Activated T-helper 2 cell treated with anti-CD3 and anti-CD28 coated beads, Interferon-gamma antibody, Interleukin-2, Interleukin-4, amounts not matched to agents 10 μg/mL and 5 μg/mL and 100 μg/mL, durations not matched to agents 14 hours and 24 hours and 36 hours (primary cell): ENCODE measurements at places on chromosomes 6 and 20. TPM values are rescaled to one million over a fixed set of nuclear protein-coding genes. Genes with fewer than 3 reads are reported as not detected.
A peak's percentile ranks its signal among the peaks of the same experiment; 100 is the strongest.

DNA sequence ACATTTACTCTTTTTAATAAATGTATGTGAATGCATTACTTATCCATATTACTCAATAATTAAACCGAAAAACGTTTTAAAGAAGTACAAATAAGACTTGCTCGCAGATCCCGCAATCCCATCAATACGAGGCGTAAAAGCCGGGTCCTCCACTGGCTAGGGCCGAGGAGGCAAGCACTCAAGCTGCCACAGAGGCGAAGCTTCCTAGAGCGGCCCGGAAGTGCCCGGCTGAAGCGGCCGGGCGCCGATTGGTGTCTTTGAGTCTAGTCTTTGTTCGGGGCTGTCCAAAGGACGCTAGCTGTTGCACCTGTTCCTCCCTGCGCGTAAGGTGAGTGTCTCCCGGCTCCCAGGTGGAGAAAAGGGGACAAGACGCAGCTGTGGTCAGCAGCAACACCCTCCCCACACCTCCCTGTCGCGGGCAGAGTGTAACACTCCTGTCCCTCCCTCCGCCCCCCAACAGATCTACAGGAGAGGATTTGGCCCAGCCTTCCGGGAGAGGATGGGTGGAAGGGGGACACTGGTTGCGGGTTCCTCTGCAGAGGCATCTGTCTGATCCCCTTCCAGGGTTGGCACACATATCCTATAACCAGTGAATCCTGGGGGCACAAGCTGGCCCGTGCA, at the start of gene ZSCAN16:
Gene ZSCAN16, plus strand, starts transcription at position 260 of the 621 bp plus-strand sequence. CDS start 835 bp downstream, outside the sequence.
- peaks cover 36% of the 10 kb centered on the region for H3K4me1 ChIP-seq
- peak within 1 kb of the TSS; percentile 75 for H3K27ac ChIP-seq
- peak within 1 kb of the TSS; percentile 92 for H3K4me3 ChIP-seq
- H3K27me3 ChIP-seq: no peaks in the 10 kb centered on the region

DNA sequence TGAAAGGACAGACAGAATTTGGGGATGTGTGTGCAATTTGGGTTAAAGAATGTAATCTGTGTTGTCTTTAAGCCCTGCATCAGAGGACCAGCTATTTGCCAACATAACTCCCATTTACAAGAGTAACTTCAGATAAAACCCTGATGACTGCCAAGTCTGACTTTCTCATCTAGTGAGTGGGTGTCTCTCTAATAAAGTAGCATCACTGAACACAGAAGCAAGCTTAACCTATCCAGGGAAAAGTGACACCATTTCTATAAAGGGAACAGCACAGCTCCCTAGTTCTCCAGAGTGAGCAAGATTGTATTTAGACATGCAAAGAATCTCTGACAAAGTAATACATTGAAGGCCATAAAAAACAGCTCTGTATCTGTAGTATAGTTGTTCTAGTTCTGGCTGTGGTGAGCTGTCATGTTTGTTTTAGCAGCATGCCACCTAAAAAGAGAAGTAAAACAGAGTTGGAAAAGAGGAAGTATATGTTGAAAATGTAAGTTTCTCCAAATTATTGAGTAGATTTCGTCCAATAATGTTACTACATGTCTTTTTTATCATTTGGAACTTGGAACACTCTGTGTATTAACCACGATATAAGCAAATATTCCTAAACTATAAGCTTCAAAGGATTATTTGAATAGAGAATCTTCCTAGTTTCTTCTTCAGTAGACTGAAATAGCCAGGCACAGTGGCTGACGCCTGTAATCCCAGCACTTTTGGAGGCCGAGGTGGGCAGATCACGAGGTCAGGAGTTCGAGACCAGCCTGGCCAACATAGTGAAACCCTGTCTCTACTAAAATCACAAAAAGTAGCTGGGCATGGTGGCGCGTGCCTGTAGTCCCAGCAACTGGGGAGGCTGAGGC, 8.8 kb upstream of the PIM1 start:
- H3K4me3 ChIP-seq: no peak overlapping the region
- peaks cover 19% of the 10 kb centered on the region for H3K4me1 ChIP-seq
- DNase-seq: no peak

DNA sequence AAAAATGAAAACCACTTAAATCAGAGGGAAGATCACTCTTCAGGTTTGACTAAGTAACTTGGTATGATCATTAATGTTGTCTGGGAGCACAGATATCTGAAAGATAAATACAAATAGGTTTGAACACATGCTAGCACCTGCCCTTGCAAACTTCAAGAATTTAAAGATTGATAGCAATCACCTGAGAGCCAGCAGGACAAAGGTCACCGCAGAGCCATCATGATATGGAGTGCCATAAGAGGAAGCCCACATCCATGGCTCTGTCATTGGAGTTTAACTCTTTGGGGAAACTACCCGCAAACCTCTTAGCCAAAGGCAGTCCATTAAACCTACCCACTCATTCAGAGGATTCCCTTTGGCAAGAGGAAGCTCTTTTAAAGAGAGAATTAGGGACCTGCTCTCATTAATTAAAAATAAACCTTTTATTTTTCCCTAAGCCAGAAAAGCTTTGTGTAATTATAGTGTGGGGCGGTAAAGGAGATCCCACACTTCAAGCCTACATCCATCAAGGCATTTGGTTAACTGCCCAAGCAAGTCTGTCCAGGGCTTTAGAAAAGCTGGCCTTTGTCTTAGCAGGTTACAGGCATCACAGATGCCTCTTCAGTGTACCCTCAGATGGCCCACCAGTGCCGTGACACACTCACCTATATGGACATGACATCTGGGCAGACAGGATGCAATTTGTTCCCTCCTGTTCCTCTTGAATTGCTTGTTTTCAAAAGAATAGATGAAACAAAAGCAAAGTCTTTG, 73.0 kb downstream of the SASH1 start:
- no peak for DNase-seq
- no peak overlapping the region for H3K27ac ChIP-seq
- H3K36me3 ChIP-seq: no peaks in the 10 kb centered on the region
- no peaks in the 10 kb centered on the region for H3K4me1 ChIP-seq

GRCh38 chr20:15375836-15376235, 1038.4 kb upstream of the FLRT3 start:
- no peak for DNase-seq
- no peaks in the 10 kb centered on the region for H3K4me1 ChIP-seq
- no peak overlapping the region for H3K27ac ChIP-seq
- no peaks in the 10 kb centered on the region for H3K36me3 ChIP-seq
- H3K4me3 ChIP-seq: no peak overlapping the region
- no peaks in the 10 kb centered on the region for H3K27me3 ChIP-seq

Gene SAMD3
- 3.2 and 3.4 TPM in 2 replicates for total RNA-seq

Gene SLC17A3
- total RNA-seq: 1.6 TPM in 2 replicates
